ENCODE measurements at places on chromosomes 5 and 9.
A peak's percentile ranks its signal among the peaks of the same experiment; 100 is the strongest.

DNA sequence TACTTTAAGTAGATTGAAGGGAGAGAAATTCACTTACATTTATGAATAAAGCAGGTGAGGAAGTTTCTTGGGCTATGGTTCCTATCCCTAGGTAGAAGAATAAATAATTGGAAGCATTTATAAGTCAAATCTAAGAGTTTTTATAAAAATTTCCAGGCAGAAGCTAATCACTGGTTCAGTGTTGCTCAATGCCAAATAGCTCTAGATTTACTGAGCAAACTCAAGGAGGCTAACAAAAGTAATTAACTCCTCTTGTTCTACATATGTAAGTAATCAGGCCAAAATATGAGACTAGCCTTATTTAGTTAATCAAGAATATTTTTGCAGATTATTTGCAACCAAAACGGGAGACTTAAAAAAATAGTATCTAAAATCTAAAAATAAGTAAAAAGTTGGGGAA, 472.3 kb downstream of the PLK2 start:
- no peak for DNase-seq

DNA sequence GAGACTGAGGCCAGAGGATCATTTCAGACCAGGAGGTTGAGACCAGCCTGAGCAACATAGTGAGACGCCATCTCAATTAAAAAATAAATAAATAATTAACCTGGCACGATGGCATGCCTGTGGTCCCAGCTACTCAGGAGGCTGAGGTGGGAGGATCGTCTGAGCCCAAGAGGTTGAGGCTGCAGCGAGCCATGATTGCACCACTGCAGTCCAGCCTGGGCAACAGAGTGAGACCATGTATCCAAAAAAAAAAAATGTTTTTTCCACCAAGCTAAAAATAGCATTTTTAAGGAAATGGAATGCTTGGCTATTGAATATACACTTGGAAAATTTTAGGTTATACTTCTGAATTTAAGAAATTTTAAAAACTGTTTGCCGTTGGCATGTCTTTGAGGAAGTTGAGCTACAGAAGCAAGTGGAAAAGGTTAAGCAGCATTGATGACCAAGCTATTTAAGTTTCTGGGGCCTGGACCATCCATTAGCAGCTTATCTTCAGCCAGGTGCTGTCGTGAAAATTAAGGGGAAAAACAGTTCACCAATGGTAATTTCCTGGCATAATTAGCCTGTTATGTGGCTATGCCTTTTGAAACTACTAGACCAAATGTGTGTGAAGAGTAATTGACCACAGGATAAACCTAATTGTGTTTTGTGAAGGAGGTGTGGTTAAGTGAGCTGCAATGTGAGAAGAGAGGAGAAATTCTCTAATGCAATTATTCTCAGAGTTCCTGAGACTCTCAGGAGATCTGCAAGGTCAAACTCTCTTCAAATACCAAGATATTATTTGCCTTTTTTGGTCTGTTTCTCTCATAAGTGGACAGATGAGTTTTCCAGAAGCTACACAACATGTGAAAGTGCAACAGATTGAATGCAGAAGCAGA, 21.0 kb downstream of the F2R start:
- no peak for DNase-seq

DNA sequence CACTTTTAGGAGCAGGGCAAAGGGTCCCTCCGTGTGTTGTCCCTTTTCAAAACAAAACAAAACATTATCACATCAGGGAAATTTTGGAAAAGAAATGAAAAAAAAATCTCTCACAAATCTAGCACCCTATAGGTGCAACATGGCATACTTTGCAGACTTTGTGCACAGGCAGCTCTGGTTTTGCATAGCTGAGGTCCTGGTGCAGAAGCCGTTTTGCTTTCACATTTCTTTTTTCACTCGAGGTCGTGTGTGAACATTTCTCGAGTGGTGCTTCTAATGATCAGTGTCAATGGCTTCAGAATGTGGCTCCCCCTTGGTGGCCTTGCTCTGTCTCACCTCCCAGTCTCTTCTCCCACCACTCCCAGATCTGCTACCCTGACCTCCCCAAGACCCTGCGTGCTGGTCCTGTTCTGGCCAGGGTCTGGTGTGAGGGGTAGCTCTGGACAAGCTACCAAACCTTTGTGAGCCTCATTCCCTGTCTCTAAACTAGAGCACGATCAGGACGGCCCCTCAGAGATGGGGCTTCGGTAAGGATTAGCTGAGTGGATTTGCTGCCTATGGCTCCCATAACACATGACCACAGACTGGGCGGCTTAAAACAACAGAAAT, 258.0 kb downstream of the NSG2 start:
- DNase-seq = no peak

GRCh38 chr9:131282688-131283422, 6.5 kb upstream of the FAM78A start:
- DNase-seq = peak; percentile 69

- DNase-seq = no peak
These were observed 48.2 kb downstream of the GPR107 start for GRCh38 chr9:130101915-130102314.

GRCh38 chr5:52690236-52690768, 97.4 kb upstream of the ITGA1 start:
- no peak for DNase-seq

GRCh38 chr5:72835633-72836032, 19.2 kb downstream of the TNPO1 start:
- DNase-seq = no peak

DNA sequence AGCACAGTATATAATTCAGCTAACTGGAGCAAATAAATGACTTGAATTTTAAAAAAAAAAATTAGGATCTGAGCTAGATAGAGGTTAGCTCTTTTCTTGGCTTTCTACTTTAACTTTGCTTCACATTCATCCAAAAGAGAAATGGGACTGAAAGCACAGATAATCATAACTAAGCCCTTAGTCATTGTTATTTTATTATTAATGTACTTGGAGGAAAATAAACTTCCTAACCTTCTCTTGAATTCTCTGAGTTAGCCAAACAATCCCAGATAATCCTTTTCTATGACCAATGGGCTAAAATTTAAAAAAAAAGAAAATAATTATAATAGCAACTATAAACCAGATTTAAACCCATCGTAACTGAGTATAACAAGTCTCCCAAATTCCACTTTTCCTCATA, 57.6 kb upstream of the RASA1 start:
- DNase-seq = no peak

Data from Right ventricle myocardium inferior (tissue), 1 donor.